Bronchus fibroblast of lung (primary cell): ENCODE measurements at places on chromosomes 1 and 21. TPM values are rescaled to one million over a fixed set of nuclear protein-coding genes. Genes with fewer than 3 reads are reported as not detected.

The TMEM240 gene
- total RNA-seq = 3.0 and 4.0 TPM in 2 replicates

The GALNT2 gene
- 88.1 and 90.8 TPM in 2 replicates for total RNA-seq

The CLEC20A gene
- total RNA-seq = 0.15 TPM in 1 of 2 replicates, not detected in the other

The LEMD1 gene
- not detected in 2 replicates for total RNA-seq

The A3GALT2 gene
- not detected in 2 replicates for total RNA-seq

The ZNF683 gene
- total RNA-seq = not detected in 2 replicates

The BRDT gene
- total RNA-seq = not detected in 2 replicates
